ENCODE measurements at places on chromosomes 1 and 21.
A peak's percentile ranks its signal among the peaks of the same experiment; 100 is the strongest.

DNA sequence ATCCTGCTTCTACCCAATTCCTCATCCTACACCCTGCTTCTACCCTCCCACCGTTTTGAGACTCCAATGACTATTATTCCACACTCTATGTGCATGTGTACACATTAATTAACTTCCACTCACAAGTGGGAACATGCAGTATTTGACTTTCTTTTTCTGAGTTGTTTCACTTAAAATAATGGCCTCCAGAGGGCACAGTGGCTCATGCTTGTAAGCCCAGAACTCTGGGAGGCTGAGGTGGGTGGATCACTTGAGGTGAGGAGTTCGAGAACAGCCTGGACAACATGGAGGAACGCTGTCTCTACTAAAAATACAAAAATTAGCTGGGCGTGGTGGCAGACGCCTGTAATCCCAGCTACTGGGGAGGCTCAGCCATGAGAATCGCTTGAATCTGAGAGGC lies 464.8 kb downstream of the PTBP2 start:
- DNase-seq = no peak

DNA sequence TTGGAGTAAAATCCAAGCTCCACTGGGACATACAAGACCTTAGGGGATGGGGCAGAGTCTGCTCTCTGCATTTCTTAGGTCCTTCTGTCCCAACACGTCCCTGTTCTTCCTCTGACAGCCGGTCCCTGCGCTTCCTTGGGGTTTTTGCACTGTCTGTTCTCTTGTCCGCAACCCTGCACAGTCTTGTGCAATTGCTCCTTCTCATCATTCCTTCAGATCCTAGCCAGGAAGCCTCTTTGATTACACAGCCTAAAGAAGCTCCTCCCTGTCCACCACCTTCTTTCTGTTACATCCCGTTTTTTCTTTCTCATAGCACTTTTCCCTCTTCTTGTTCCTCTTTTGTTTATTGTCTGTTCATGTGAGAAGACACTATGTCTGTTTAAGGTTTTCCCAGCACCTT lies 19.9 kb downstream of the ACOT11 start:
- no peak for DNase-seq

- no peak for DNase-seq
Observed at GRCh38 chr1:95002540-95003432, 70.0 kb downstream of the ALG14 start.

- DNase-seq = no peak
Observed at GRCh38 chr1:173302366-173302765, 95.2 kb upstream of the TNFSF4 start.

DNA sequence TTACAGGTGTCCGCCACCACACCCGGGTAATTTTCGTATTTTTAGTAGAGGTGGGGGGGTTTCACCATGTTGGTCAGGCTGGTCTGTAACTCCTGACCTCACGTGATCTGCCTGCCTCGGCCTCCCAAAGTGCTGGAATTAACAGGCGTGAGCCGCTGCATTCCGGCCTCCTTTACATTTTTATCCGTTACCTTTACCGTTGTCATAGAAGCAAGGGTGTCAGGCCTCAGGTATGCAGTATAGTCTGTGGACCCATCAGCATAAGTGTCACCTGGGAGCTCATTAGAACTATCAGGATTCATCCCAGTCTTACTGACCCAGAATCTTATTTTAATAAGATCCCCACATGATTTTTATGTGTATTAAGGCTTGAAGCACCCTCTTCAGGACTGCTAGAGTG lies 5.4 kb downstream of the CDC42 start:
- no peak for DNase-seq

GRCh38 chr1:203342192-203342940 lies 8.6 kb downstream of the FMOD start:
- peak; percentile 7 for DNase-seq

DNA sequence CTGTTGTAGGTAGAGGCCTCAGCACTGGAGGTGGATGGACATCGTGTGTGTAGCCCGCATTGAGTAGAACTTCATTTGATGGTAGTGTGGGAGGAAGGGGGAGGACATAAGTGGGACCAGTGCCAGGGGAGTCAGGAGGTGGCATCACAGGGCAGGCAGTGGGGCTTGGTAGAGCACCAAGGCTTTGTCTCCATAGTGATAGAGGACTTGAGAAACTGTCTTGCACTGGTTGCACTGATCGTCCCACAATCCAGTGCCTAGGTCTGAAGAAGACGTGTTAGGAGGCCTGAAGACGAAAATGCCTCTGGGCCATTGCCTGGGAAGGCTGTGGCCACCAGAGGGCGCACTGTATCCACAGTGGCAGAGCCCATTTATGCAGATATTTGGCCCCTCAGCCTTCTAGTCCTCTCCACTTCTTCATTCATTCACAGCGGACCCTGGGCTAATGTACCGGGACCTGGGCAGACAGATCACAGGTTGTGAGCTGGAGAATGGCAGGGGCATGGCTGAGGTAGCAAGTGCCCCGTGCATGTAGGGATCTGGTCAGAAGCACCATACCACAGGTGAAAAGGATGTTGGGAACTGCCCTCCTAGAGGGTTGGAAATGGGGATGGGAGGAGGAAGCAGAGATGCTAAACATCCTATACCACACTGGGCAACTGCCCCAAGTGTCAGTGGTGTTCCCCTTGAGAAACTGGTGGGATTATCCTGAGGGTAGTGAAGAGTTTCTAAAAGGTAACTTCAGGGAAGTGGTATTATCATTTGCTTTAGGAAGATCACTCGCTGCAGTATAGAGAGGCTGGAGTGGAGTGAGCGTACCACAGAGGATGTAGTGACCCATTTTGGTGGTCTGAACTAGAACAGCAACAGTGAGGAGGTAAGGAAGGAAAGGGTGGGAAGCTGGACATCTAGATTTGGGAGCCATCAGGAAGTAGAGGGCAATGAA lies 95.3 kb downstream of the PIK3R3 start:
- peak; percentile 79 for DNase-seq

- DNase-seq = no peak
Observed at GRCh38 chr1:115242543-115242942, 95.5 kb downstream of the NGF start.

DNA sequence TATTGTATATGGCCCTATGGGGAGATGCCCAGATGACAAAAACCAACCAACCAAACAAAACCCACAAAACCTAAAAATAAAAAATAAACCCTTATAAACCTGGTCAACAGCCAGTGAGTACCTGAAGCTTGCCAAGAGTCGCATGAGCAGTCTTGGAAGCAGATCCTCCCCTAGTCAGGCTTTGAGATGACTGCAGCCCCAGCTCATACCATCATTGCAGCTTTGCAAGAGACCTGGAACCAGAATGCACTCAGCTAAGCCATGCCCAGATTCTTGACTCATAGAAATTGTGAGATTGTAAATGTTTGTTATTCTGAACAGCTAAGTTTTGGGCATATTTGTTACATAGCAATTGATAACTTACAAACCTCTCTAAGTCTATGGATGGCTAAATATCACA lies 326.8 kb downstream of the HLX start:
- DNase-seq = no peak

DNA sequence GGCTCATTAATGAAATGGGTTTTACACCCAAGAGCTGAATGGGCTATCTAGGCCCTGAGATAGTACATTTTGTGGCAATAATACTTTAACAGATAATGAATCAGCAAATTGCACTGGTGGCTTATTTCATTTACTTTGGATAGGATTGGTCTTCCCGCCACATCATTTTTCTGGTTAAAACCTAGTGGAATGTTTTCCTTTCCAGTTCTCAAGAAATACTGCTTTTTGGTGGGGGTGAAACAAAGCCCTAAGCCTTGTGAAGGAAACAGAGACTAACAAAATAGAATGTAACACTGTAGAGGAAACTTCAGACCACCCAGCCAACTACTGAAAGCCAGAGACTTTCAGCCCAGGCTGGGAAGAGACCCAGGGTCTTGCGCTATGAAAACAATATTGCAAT lies 172.2 kb downstream of the HHIPL2 start:
- no peak for DNase-seq

- no peak for DNase-seq
Observed at GRCh38 chr1:184069675-184070074, 18.1 kb downstream of the TSEN15 start.

DNA sequence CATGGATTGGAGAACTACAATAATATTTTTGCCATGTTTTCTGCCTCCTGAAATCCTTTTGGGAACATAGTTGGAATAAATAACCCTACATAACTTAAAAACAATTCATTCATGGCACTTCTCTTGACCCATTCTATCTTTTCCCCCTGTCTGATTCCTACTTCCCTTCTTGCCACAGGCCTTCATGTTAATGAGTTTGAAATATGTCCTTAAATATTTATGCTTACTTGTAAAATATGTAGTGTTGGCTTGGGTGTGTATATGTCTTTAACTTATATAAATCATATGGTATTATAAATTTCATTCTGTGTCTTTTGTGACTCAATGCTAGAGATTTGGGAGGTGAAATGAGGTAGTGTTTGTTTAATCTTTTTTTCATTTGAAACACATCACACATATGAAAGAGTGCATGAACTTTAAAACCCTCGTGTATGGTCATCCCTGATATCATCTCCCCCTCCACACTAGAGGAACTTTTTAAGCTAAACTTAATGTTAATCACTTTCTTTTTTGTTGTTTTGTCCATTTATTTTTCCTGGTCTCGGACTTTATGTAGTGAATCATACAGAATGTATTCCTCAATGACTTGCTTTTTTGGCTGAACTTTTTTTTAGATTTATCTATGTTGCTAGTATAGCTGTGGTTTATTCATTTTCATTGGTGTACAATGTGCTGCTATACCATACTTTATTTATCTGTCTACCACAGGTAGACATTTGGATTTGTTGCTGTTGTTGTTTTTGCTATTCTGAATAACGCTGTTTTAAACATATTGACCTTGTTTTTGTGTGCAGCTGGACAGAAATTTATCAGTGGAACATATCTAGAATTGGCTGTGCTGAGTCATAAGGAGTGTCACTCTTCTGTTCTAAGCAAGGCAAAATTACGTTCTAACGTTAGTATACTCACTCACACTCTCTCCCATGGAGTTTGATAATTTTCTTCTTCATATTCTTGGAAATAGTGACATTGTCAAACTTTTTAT lies 441.6 kb downstream of the PLPP3 start:
- DNase-seq = no peak

DNA sequence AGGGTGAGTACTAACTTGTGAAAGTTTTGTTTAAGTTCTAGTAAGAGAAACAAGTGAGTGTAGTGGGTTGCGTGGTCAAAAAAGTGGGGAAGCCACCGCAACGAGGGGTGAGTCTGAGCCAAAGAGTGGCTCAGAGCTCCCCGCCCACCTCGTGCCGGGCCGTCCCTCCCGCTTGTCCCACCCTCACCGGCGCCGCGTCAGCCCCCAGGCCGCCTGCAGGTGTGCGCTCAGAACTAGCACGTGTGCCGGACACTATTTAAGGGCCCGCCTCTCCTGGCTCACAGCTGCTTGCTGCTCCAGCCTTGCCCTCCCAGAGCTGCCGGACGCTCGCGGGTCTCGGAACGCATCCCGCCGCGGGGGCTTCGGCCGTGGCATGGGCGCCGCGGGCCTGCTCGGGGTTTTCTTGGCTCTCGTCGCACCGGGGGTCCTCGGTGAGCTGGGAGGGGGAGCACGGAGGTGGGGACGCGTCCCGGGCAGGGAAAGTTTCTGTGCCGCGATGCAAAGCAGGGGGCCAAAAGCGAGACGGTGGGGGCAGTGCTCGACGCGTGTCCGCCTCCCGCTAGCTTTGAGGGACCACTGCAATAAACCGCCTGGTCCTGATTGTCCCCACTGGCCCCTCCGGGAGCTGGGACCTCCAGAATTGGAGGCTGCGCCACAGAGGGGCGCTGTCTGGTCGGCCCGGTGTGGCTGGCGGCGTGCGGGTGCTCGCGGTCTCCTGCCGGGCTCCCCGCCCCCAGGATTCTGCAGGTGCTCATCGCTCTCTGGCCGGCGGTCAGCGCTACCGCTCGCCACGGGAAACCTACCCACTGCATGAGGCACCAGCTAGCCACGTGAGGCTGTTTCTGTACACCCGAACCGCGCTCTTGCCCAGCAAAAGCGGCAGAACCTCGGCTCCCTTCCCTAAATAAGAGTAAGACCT lies at the start of gene CR2:
Gene CR2, plus strand, starts transcription at position 283 of the 919 bp plus-strand sequence. Its CDS starts 91 bp downstream, at position 374.
- DNase-seq = peak; percentile 4

GRCh38 chr1:16922466-16922865 lies 735 bp downstream of the CROCC start:
- no peak for DNase-seq

- peak; percentile 20 for DNase-seq
Observed at GRCh38 chr1:33099290-33100118, 18.6 kb downstream of the AZIN2 start.

GRCh38 chr1:160466961-160467360 lies 56.1 kb downstream of the SLAMF6 start:
- DNase-seq = no peak

- DNase-seq = no peak
Observed at GRCh38 chr1:215554865-215555264, 12.2 kb upstream of the KCTD3 start.

DNA sequence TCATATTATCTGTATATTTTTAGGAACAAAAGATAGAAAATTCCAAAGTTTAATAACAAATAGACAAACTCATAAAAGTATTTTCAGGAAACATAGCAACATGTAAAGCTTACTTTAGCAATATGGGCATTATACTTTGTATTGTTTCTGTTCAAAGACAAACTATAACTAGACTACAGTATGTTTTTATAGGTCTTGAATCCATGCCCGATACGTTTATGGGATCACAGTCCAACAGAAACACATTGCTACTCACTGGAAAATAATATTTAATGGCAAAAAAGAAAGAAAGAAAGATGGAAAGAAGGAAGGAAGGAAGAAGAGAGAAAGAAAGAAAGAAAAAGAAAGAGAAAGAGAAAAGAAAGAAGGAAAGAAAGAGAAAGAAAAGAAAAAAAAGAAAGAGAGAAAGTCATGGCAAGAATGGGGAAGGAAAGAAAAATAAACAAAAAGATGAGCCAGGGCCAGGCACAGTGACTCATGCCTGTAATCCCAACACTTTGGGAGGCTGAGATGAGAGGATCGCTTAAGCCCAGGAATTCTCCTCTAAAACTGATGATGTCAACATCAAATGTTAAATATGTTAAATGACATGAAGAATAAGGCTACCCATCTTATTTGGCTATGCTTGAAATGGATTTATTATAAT lies 32.7 kb downstream of the TM2D1 start:
- no peak for DNase-seq

DNA sequence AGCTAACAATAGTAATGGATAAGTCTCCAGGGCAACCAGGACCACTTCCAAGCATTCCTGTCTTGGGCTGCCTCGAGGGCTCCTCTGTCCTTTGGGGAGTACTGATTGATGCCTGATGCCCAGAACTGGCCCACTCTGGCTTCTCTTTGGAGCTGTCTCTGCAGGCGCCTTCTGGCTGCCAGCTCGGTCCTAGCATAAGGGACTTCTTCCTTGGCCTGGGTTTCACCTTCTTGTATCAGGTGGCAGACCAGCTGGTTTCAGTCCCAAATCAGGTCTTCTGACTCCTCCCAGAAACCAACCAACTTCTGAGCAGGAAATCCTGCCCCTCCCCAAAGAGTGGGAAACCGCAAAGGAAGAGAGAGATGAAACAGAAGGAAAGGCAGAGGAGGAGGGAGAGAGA lies 10.6 kb downstream of the G0S2 start:
- no peak for DNase-seq

DNA sequence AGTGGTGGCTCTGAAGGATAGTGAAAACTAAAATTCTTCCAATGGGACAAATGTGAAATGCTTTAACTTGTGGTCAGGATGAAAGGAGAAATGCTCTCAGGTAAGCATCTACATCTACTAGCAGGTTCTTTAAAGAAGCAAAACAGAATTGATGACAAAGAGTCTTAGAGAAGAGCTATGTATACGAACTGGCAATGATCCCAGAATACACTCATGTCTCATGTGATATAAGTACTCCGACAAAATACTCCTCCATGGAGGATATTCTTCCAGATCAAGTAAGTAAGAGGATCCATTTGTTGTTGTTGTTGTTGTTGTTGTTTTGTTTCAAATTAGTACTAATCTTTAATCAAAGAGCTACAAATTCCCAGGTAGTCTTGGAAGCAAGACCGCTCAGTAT lies 174.0 kb upstream of the ATP1B1 start:
- no peak for DNase-seq
